ENCODE measurements at places on chromosomes 3 and 15.

- DNase-seq = no peak
These were observed 956.4 kb downstream of the NTRK3 start for GRCh38 chr15:87300146-87300545.

DNA sequence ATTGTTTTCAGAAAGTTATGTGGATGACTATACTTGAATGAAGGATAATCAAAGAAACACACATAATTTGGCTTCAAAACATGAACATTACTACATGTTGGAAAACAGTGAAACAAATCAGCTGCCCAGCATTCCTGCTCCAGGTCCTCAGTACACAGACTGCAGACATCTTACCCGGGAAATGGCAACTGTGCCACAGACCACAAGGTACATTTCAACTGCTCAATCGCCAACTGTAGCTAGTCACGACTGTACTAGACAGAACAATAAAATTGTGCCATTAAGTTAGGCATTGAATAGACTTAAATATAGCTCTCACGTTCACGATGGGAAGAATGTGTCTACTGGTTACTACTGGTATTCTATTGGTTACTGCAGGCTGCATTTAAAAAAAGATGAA is 5.0 kb downstream of the NAA50 start:
- no peak for DNase-seq

GRCh38 chr3:182913889-182914288 is 66.4 kb downstream of the DCUN1D1 start:
- DNase-seq = no peak

DNA sequence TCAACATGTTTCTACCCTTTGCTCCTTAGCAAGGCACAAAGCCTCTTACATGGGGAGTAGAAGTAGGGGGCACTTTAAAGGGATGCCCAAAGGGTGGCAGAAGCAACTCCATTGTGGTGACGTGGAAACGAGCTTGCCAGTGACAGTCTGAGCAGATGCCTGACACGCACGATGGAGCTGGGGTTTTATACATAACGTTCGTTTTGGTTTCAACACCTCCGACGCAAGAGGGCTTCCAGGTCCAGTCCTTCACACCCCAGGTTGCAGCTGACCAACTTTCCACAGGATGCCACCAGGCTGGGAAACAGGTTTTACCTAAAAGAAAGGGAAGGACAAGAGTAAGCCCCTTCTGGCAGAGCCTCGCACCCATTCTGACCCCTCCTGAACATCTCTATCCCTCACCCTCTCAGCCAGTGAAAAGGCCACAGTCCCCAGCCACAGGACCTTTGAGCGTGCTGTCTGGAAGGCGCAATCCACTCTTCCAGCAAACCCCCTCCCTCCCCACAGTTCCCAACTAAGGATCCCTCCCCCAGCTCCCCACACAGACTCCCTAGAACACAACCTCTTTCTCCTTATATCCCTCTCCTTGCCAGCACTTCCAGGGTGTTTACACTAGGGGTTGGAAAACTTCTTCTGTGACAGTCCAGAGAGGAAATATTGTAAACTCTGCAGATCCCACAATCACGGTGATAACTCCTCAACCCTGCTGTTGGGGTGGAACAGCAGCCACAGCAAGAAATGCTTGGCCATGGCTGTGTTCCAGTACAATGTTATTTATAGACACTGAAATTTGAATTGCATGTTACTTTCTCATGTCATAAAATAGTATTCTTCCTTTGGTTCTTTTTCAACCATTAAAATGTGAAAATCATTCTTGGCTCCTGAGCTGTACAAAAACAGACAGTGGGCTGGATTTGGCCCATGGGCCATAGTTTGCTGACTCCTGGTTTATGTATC is 36.2 kb downstream of the FAM174B start:
- no peak for DNase-seq

GRCh38 chr15:88344786-88345185 is 88.2 kb upstream of the NTRK3 start:
- no peak for DNase-seq

All from stimulated activated CD8-positive, alpha-beta memory T cell treated with anti-CD3 and anti-CD28 coated beads, Interleukin-4, amount 100 ng/mL, for 1 hour (primary cell).